ENCODE measurements at places on chromosomes 12 and 14.
A peak's percentile ranks its signal among the peaks of the same experiment; 100 is the strongest.

DNA sequence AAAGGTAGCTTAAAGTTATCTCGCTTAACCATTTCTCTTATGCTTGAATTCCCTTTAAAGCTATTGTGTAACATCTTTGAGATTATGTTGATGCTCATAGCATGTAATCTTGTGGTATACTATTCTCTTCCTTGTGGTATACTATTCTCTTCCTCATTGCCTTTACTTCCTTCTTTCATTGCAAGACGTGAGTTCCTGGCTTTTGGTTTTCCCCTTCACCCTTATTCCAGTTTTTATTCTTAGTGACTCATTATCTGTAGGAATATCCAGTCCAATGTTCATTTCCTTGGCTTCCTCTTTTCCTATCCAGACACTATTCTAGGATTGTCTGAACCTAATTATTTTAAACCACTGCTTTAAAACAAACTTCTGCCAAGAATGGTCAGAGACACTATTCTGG, 564.0 kb downstream of the CCER1 start:
- DNase-seq: no peak

- no peak for DNase-seq
These were observed 48.4 kb downstream of the GALNT9 start for GRCh38 chr12:132281038-132281437.

DNA sequence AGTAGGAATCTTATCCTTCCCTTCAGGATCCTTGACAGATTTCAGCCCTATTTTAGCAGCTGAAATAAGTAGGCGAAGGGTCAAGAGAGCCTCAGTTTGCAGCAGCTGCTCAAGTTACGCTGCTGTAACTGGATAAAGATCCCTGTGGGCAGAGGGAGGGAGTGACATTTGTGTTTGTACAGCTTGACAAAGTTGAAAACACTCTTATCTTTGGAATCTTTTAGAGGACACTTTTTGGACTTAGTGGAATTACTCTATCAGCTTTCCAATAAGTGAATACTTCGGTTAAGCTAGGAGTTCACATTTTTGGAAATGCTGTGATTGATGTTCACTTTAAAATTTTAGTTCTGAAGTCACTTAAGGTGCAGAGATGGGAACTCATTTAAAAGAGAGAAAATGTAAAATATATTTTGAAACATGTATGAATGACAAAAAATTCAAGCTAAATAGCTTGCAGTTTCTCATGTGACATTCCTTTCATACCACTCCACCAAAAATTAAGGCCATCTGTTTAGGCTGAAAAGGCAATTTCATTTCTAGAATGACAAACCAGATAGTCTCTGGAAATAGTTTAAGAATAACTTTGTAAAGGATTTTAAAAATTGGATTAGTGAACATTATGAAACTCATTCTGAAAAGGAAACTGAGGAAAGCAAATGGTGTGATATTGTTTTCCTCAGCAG, 55.2 kb downstream of the SLC38A4 start:
- no peak for DNase-seq

GRCh38 chr14:73269729-73270531, 32.6 kb downstream of the PAPLN start:
- no peak for DNase-seq

DNA sequence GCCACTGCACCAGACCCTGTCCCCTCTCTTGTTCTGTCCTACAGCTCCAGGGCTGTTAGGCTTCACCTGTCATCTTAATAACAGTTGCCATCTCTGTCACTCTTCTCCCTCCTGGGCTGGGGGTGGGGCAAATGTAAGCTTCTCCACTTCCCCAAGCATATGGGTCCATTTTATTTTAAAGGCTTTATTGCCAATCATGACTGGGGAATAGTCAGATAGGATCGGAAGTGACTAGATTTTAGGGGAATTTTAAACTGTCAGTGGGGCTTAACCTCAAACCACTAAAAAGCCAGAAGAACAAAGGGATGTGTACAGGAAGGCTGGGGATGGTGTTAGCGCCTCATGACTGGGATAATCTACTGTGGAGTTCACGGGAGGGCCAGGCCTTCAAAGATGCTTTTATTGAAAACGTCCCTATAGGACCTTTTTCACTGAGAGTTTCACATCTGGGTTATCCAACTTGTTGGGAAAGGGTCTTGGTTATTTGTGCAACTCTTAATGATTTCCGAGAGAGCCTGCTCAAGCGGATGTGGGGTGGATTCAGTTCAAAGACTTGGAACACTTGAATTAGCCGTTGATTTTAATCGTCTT, 41.6 kb downstream of the CHST11 start:
- no peak for DNase-seq

DNA sequence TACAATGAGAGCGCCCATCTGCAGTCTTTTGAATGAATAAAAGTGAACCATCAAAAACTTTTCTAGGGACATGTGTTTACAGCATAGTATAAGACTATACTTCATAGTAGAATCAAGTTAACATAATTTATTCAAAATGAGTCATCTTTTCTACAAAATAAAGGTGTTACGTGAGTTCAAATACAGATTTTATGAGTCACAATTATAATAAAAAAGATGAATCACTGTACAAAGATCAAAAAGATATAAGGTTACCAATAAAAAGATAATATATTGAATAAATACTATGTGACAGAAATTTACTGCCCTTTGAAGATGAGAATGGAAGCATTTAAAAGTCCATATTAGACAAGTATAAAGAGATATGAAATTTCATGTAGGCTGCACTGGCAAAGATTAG, 2.8 kb downstream of the MBIP start:
- DNase-seq: no peak

DNA sequence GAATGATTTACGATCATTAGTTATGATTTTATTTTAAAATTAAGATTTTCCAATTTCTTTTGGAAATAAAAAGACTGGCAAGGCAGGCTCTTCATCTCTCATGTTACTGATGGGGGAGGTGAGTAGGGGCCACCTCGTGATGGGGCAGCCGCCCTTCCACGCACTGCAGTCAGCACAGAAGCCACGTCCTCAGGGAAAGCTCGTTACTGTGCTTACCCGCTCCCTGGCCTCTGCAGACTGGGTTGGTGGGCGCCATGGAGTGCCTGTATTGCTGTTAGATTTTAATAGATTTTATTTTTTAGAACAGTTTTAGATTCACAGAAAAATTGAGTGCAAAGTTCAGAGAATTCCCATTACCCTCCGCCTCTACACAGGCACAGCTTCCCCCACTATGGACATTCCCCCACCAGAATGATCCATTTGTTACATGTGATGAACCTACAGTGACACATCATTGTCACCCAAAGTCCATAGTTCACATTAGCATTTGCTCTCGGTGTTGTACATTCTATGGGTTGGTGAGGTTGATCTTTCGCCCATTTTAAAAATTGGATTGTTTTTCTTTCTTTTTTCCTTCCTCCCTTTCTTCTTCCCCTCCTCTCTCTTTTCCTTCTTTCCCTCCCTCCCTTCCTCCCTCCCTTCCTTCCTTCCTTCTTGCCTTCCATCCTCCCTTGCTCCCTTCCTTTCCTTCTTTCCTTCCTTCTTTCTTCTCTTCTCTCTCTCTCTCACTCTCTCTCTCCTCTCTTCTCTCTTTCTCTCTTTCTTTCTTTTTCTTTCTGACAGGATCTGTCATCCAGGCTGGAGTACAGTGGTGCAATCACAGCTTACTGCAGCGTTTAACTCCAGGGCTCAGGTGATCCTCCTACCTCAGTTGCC, 30.7 kb downstream of the ADGRD1 start:
- no peak for DNase-seq

DNA sequence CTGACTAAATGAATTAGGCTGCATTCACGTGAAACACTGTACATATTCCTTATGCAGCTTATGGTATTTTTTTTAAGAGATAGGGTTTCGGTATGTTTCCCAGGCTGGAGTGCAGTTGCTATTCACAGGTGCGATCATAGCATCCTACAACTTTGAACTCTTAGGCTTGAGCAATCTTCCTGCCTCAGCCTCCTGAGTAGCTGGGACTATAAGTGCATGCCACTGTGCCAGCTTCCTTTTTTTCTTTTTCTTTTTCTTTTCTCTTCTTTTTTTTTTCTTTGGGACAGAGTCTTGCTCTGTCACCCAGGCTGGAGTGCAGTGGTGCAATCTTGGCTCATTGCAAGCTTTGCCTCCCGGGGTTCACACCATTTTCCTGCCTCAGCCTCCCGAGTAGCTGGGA, 35.8 kb upstream of the SPPL3 start:
- DNase-seq: no peak

GRCh38 chr12:4174417-4174816, 99.1 kb upstream of the CCND2 start:
- DNase-seq: no peak

- no peak for DNase-seq
These were observed 39.5 kb downstream of the EVL start for GRCh38 chr14:100104523-100105300.

- no peak for DNase-seq
These were observed 26.3 kb downstream of the ZFYVE21 start for GRCh38 chr14:103741876-103742275.

DNA sequence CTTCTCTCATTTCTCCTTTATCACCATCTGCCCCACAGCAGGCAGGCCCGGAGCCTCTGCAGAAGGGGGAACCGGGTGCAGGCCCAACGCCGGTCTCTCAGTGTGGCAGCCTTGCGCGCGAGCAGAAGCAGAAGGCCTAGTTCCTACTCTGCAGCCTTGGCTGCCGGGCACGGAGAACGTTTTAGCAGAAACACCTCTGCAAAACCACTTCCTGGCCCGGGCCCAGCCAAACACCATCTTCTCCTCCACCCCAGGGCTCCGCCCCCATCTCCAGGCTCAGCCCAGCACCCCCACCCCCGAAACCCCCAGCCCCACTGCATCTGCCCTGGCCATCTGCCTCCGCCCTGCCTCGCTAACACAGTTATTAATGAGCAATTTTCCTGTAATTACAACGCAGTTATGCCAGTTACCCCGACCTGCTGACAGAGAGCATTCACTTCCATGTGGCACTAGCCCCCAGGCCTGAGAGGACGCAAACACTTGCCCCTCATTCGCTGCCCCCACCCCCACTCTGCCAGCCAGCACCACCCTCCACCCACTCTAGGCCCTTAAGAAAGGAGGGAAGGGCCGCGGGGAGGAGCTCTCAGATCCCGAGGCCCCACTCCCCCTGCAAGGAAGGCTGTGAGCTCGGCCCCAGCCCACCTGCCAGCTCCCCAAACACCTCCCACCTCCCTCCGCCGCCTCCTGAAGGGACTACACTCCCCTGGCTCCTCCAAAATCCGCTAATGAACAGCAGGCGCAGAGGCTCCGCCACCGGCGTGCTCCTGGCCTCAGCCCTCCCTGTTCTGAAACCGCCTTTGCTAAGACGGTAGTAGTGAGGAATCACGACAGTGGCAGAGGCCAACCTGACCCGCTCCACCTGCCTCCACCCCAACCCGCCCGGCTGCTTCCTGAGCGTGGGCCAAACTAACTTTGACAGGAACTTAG, 44.7 kb upstream of the FBRSL1 start:
- DNase-seq: peak; percentile 70

DNA sequence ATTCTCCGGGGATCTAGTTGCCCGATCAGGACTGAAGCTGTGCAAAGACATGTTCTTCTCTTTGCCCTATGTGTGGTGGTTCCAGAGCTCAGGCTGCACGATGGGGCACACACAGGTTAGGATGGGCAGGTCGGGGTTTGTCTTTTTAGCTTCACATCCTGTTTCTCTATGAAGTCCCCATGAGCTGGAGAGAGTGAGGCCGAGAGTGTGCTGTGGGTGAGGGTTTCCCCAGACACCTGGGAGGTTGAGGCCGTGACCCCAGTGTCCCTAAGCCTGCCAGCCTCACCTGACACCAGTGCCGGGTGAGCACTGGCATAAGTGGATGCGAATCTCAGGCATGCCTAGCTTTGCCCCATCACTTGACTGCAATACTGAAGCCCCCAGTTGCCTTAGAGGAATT, 32.9 kb upstream of the IGF1 start:
- DNase-seq: no peak

GRCh38 chr12:52358575-52359350, 8.5 kb downstream of the KRT85 start:
- DNase-seq: no peak

DNA sequence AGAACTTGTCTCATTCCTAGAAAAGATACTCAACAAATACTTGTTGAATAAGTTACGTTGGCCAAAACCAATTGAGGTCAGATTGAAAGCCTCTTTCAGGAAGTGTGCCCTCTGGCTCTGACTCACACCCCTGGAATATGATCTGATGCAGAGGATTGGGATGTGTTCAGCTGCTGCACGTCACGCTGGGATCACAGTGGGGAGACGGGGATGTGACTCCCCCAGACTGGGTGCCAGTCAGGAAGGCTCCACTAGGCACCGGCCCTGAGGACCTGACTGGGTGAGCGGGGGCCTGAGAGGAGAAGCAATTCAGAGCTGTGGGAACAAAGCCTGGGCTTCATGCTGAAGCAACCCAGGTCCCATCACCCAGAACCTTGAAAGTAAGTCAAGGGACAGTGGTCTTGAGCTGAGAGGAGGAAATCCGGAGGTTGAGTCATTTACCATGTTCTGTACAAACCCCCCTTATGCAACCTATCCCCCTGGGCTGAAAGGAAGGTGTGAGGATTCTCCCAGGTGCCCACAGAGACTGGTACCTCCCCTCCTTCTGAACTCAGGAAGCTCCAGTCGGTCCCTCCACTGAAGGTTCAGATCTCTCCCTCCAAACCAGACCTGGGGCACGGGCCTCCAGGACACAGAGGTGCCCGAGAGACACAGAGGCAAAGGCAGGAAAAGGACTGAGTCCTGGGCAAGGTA, 3.9 kb downstream of the CEBPE start:
- DNase-seq: no peak

DNA sequence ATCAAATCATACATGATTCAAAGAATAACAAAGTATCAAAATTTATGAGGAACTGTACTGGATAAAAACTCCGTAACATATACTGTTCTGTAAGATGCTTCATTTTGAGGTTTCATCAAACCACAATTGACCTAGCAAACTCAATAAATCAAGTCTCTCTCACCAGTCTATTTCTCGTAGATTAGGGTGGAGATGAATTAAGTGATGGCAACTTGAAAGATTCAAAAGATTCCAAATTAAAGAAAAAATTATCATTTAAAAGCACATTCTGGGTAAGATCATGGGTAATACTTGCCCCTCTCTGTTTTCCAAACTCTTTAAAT, 74.4 kb downstream of the PAPLN start:
- DNase-seq: no peak

DNA sequence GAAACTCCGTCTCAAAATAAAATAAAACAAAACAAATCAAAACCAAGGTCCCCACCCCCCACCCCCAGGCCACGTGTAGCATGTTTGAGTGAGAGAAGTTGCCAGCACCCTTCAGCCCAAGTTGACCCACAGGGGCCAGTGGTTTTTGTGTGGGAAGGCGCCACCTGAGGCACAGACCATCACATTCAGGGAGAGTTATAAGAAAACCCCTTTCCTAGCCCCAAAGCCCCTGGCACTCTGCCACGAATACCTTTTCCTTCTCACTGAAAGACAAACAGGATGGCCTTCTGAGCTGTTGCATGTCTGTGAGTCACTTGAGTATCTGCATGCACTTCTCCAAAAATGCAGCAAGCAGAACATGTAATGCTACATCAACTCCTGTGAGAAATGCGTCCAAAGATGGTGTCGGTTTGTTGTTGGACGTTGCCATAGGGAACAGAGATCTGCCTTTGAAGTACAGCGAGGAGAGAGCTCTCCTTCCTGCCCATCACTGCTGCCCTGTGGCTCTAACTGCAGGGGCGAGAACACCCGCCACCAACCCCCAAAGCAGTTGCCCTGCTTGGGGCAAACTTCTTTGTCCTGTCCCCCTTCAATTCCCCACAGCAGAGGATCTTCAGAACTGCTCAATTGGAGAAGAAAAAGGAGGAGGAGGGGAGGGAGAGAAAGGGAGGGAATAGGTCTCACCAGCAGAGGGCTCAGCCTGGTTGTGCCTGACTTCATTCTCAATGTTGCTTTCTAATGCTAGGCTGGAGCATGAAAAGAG, 2.7 kb upstream of the TRAF3 start:
- peak; percentile 31 for DNase-seq

All from activated T-cell treated with anti-CD3 and anti-CD28 coated beads for 48 hours (primary cell).